ENCODE measurements at places on chromosomes 7 and 10.

- H3K4me3 ChIP-seq, result no peak overlapping the region
- H3K27me3 ChIP-seq, result no peaks in the 10 kb centered on the region
- ATAC-seq, result no peak
- H3K4me1 ChIP-seq, result no peaks in the 10 kb centered on the region
These were observed 41.1 kb downstream of the PTPRZ1 start for GRCh38 chr7:121913947-121914675.

DNA sequence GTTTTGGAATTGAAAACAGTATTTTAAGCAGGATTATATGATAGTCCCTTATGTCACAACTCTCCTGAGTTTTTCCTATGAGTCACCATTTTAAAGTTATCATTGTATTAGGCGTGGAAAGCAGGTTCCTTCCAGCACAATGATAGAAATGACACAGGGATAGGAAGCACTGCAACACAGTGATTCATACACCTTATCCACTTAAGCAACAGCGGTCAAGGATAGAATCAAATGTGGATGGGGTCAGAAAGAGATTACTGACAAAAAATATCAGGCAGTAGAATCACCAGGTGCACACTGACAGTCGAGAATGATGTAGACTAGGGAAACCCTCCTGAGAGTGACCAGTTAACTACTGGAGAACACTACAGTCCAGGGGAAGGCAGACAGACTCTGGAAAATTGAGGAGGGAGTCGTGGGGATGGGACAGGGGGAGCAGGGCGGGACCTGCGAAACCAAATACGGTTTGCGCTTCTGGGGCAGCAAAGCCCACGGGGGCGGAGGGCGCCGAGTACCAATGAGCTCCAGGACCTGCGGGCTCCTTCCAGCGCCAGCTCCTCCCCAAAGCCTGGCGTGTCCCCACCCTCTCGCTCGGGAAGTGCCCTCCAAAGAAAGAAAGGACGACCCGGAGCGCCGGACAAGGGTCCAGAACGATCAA, 479 bp downstream of the PNPLA8 start:
- peaks cover 45% of the 10 kb centered on the region for H3K4me1 ChIP-seq
- peak overlapping the region; percentile 95 for H3K27ac ChIP-seq
- peaks cover 25% of the 10 kb centered on the region for H3K36me3 ChIP-seq
- peak overlapping the region; percentile 96 for H3K4me3 ChIP-seq
- ATAC-seq, result peak; percentile 60

DNA sequence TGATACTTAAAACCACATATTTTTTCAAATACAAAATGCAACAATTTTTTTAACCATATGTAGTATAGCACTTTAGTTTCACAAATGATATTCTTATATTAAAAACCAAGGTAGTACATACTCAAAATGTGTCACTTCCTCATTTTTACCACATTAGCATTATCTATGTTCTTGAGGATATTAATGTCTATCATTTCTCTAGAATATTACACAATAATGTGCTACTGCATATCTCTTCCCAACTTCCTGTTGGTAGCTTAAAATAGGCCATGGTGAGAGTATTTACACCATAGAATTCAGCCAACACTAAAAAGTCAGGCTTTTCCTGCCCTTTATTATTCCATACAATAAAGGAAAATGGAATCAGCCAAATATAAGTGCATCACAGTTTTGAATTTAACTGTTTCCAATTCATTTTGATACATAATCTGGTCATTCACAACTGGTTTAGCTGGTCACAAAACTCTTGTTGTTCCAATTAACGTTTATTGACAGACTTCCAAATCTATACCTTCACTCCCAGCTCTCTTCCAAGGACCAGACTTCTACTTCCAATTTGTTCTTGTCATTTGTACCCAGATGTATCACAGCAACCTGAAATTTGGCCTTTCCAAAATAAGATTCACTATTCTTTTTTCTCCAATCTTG, 20.0 kb upstream of the LRRC17 start:
- no peaks in the 10 kb centered on the region for H3K4me1 ChIP-seq

DNA sequence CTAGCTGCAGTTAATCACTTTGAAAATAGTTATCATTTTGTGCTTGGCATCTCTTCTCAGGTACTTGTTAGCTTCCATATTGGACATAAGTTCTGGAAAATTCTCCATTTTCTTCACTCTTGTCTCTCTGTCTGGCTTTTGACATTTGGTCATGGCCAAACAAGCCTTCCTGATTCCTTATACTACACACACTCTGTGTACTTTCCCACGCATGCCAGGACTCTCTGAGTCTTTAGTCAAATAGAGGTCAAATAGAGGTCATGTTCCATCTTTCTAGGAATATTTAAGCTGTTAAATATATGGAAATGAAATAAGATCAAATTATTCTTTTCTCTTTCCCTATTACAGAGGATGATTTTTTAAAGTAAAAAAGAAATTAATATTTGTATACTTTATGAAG, 235.5 kb upstream of the PLXDC2 start:
- H3K27me3 ChIP-seq, result no peaks in the 10 kb centered on the region
- H3K36me3 ChIP-seq, result no peaks in the 10 kb centered on the region
- ATAC-seq, result no peak
- no peak overlapping the region for H3K4me3 ChIP-seq
- H3K27ac ChIP-seq, result no peak overlapping the region

All from stimulated activated memory B cell treated with anti-CD40 and anti-IgM and Interleukin-4, amounts not matched to agents 10 μg/mL and 1 μg/mL and 100 μg/mL, for 72 hours (primary cell).